Activated T-helper 2 cell treated with anti-CD3 and anti-CD28 coated beads, Interferon-gamma antibody, Interleukin-2, Interleukin-4, amounts not matched to agents 10 μg/mL and 5 μg/mL and 100 μg/mL, durations not matched to agents 14 hours and 24 hours and 36 hours (primary cell): ENCODE measurements at places on chromosomes 1 and 21. TPM values are rescaled to one million over a fixed set of nuclear protein-coding genes. Genes with fewer than 3 reads are reported as not detected.
A peak's percentile ranks its signal among the peaks of the same experiment; 100 is the strongest.

C1orf52 gene
- total RNA-seq, result 23.9 and 25.8 TPM in 2 replicates

TNFRSF4 gene
- 441 and 458 TPM in 2 replicates for total RNA-seq

ERG gene
- total RNA-seq, result 0.46 and 0.55 TPM in 2 replicates

DNA sequence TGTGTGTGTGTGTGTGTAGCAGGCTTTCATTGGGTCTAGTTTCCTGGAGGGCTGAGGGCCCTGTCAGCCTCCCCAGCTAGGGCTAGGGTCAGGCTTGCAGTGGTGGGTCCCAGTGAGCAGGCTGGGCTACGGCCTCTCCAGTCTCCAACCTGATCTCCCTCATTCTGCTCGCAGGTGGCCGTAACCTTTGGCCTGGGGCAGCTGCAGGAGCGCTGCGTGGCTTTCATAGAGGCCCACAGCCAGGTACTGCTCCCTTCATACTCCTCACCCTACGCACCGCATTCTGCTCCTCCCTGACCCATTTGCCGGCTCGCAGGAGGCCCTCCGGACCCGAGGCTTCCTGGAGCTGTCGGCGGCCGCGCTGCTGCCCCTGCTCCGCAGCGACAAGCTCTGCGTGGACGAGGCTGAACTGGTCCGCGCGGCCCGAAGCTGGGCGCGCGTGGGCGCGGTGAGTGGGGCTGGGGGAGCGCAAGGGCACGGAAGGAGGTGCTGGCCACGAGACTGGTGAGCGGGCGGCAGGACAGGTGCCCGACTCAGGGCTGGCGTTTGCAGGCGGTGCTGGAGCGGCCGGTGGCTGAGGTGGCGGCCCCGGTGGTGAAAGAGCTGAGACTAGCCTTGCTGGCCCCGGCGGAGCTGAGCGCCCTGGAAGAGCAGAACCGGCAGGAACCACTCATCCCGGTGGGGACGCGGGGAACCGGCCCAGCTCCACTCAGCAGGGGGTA, 4.7 kb downstream of the BTBD19 start:
- no peak overlapping the region for H3K4me3 ChIP-seq
- H3K4me1 ChIP-seq, result peaks cover 57% of the 10 kb centered on the region
- H3K27ac ChIP-seq, result peak overlapping the region; percentile 85
- H3K36me3 ChIP-seq, result peaks cover 73% of the 10 kb centered on the region

DNA sequence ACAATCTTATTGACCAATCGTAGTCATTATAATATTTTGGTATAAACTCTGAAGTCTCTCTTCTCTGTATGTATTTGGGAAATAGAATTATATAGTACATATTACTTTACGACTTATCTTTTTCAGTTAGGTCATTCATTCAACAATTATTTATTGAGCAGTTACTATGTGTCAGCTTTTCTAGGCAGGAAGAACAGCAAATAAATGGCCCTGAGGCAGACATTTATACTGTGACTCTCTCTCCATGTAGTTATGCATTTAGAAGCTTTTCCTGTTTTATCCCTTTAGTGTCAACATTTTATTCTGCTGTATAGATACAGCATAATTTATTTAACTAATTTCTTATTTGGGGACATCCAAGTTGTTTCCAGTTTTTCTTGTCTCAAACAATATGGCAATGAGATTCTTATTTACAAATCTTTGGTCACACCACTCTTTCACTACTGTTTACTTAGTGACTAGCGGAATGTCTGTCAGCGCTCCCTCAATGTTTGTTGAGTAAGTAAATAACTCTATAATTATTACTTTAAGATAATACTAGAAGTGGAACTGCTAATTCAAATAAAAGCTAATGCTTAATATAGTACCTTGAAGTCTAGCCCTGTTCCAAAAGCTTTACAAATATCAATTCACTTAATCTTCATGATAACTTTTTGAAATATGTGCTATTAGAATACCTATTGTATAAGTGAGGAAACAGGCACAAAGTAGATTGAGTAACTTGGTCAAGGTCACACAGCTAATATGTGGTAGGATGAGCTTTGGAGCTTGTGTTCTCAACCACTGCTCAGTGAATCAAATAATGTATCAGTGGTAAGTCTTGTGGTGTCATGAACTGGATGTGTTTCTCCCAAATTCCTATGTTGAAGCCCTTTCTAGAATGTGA, 465.6 kb downstream of the SIPA1L2 start:
- H3K4me1 ChIP-seq, result no peaks in the 10 kb centered on the region
- H3K4me3 ChIP-seq, result no peak overlapping the region
- H3K27ac ChIP-seq, result no peak overlapping the region

DNA sequence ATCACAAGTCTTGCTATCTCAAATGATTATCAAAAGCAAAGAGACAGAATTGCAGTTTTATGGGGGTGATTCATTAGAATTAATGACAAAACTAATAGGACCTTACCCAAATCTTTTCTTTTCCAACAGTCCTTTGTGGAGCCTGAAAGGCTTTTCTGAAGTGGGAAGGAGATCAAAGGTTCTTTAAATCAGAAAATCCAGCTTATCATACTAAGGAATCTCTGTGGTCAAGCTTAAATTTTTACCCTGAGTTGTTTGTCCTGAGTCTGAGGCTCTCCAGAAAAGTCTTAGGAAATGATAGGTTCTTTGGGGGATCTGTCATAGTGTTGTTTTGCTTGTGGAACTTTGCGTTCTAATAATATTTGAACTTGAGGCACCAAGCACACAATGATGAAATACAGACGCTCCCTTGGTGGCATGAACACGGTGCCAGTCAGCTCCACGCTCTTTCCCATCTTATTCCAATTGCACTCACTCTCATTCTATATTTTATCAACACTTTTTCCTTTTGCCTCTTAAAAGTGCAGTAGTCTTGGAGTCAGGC, 38.0 kb upstream of the COL24A1 start:
- no peaks in the 10 kb centered on the region for H3K4me1 ChIP-seq
- no peak overlapping the region for H3K4me3 ChIP-seq

DNA sequence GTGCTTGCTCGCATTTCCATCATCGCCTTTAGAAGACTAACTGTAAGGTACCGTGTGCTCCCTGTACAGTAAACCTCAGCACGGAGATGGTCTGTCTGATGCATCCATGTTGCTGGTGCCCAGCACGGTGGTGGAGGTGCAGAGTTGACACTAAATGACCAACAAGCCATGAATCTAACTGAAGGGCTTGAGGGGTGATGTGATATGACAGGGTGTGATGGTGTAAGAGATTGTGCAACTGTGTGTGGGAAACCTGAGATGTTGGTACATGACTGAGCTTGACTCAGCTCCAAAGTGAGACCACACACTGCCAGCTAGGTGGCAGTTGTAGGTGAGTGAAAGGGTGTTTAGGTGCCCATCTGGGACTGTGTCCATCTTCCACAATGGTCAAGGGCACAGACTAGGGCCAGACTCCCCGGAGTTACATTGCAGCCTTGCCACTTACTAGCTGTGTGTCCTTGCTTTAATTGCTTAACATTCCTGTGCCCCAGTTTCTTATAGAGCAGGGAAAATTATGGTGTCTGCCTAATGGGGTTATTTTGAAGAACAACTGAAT, 21.4 kb downstream of the SLC2A1 start:
- peak overlapping the region; percentile 86 for H3K27ac ChIP-seq
- H3K36me3 ChIP-seq, result peaks cover 86% of the 10 kb centered on the region
- no peak for DNase-seq
- H3K4me1 ChIP-seq, result peaks cover 90% of the 10 kb centered on the region
- H3K27me3 ChIP-seq, result no peaks in the 10 kb centered on the region

DNA sequence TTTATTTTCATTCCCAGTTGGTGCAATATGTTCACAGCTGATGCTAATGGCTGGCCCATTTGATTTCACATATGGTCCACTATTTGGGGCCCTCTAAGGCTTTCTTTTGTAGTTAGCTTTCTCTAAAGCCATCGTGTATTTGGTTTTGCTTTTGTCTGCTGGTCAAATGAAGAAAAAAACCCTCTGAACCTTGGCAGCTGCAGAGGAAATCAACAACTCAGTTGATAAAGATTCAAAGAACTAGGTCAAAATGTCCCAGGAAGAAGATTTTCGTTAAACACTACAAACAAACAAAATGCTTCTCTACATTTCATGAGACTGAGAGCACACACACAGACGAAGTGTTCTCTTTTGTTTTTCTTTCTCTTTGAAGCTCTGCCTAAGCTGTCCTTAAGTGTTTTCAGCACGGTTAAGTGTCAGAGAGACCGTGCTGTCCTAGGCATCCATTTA, 655.0 kb downstream of the RWDD3 start:
- no peak for DNase-seq
- no peak overlapping the region for H3K27ac ChIP-seq
- no peaks in the 10 kb centered on the region for H3K4me1 ChIP-seq
- no peaks in the 10 kb centered on the region for H3K27me3 ChIP-seq

- H3K27ac ChIP-seq, result no peak overlapping the region
- DNase-seq, result no peak
- no peaks in the 10 kb centered on the region for H3K27me3 ChIP-seq
- no peaks in the 10 kb centered on the region for H3K36me3 ChIP-seq
Measured at GRCh38 chr1:87812871-87813577, 484.3 kb downstream of the LMO4 start.
